ENCODE measurements at places on chromosomes 4 and X.

DNA sequence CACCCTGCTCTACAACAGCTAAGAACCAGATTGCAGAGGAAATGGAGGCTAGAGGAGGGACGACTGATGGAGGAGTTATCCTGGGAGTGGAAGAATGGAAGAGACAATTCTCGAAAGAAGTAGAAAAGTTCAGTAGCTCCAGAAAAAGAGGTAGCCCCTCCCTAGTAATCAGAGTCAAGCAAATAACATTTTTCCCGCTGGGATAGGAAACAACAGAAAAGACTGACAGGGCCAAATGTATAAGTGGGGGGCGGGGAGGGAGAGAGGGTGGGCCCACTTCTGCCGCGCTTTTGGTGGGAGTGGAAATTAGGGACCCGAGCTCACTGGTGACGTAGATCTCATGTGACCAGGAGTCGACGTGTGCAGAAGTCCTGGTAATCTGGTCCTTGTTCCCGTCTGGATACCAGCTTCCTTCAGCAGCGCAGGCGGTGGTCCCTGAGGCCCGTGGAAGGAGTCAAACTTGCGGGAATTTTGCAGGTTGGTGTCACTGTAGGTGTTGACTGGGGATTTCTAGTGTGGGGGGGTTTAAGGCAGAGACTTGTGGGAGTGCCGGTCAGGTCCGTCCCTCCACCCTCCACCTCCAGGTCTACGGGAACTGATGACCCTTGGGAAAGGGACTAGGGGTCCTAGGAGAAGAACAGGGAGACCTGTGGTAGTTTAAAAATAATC lies at the start of gene TCEAL9:
Gene TCEAL9 (plus strand): TSS at position 377 of the 669 bp plus-strand sequence. CDS start 1,179 bp downstream, outside the sequence.
- peak; percentile 32 for DNase-seq

GRCh38 chr4:10205223-10205622 lies 88.6 kb upstream of the WDR1 start:
- no peak for DNase-seq

DNA sequence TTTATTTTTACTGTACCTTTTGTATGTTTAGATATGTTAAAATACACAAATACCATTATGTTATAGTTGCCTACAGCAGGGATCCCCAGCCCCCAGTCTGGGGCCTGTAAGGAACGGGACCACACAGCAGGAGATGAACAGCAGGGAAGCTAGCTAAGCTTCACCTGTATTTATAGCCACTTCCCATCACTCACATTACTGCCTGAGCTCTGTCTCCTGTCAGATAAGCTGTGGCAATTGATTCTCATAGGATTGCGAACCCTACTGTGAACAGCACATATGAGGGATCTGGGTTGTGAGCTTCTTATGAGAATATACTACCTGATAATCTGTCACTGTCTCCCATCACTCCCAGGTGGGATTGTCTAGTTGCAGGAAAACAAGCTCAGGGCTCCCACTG lies 73.9 kb downstream of the BMPR1B start:
- DNase-seq: no peak

DNA sequence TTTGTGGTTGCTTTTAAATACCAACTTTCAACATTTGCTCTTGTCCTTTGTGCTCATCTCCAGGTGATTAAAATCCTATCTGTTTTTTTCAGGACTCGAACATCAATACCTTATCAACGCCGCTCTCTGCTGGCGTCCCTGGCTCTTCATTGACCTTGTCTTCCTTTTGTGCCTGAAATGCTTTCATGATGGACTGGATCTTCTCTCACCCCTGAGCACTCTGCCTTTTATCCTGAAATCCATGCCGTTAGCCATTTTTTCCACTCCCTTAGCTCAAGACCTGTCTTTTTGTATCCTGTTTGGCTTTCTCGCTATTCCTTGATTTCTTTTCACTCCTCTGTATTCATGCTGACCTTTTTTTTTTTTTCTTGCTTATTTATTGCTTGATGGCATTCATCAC lies 549.5 kb upstream of the CPEB2 start:
- no peak for DNase-seq

- no peak for DNase-seq
Observed at GRCh38 chr4:119059221-119059620, 76.4 kb upstream of the MYOZ2 start.

GRCh38 chr4:15336410-15337167 lies 91.2 kb upstream of the C1QTNF7 start:
- peak; percentile 48 for DNase-seq

DNA sequence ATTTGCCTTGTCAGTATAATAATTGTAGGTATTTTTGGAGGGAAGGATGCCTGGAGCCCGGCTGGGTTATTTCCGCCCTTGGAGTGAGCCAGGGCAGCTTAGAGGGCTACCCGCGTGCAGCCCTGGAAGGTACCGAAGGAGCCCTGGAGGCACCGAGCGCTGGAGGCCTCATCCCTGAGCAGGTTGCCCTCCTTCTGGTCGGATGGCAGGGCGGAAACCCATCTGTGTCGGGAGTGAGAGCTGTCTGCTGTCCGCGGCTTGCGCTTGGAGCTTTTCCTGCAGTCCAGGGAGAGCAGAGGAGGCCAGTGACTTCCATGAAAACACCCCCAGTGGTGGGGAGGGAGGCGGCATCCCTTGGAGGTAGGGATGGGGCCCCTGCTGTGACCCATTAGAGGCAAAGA lies 122.1 kb downstream of the TBL1X start:
- DNase-seq: no peak

DNA sequence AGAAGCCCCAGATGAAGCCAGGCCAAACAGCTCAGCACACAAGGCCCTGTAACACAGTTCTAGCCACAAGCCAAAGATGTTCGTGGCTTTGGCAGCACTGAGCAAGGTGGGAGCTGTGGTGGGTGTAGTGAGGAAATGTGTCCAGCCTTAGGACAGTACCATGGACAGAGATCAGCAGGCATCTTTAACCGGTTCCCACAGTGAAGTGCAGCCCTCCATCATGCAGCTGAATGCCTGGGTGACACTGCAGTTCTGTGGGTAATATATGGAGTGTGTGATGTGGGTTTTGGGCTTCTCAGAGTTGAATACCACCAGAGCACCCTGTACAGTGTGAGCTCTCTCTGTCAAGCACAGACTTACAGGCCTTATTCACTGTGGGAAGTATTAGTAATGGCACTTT lies 6.0 kb upstream of the NEXMIF start:
- DNase-seq: peak; percentile 18

DNA sequence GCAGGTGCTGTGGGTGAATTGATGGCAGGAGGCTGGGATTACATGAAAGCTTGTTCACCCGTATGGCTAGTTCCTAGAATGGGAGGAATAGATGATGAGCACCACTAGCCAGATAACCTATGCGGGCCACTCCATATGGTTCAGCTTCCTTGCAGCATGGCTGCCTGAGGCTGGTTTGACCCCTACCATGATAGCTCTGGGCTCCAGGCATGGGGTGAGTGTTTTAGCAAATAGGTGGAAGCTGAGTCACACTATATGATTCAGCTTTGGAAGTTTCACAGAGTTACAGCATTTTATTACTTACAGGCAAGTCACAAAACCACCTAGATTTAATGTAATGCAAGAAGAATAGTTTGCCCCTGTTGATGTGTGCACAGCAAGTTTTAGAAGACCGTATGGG lies 603.2 kb downstream of the STIM2 start:
- DNase-seq: peak; percentile 33

- no peak for DNase-seq
Observed at GRCh38 chr4:106063009-106063408, 167.7 kb downstream of the NPNT start.

GRCh38 chrX:39766855-39767254 lies 330.9 kb downstream of the BCOR start:
- no peak for DNase-seq

- no peak for DNase-seq
Observed at GRCh38 chrX:85065512-85066198, 62.0 kb downstream of the APOOL start.

DNA sequence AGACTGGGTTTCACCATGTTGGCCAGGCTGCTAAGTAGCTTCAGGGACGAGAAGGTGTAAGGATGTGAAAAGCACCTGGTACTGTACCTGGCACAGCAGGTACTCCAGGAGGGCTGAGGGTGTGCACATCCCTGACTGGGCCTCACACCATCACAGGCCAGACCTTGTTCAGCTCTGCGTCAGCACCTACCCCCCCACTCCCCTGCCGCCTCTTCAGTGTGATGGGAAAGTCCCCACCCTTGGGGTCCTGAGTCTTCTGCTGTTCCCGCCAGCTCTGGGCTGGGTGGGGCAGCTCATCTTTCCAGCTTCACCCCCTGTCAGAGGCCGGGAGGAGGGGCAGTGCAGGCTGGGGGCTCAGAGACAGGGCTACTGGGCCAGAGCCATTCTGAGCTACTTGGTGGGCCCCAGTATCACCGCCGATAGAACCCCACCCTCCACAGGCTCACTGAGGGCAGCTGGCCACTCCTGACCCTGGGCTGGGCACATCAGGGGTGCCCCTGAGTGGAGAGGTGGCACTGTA lies 6.7 kb upstream of the SH3BP2 start:
- DNase-seq: no peak

DNA sequence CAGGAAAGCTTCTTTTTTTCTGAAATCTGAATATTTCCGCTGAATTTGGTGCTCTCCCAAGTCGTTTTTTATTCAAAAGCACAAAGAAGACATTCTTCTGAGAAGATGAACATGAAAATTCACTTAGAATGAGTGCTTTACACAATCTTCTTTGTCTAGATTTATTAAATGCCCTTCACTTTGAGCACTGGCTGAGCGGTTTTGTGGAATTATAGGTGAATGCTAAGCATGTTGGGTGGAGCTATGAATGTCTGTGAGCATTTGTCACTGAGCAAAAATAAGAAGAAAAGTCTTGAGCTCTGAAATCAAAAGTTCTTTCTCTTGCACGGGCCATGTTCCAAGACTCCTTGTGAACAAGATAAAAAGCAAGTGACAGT lies 13.1 kb downstream of the GASK1B start:
- DNase-seq: no peak

All from urothelium cell line (cell line).